ENCODE measurements at places on chromosomes 2 and 18. TPM values are rescaled to one million over a fixed set of nuclear protein-coding genes. Genes with fewer than 3 reads are reported as not detected.

DNA sequence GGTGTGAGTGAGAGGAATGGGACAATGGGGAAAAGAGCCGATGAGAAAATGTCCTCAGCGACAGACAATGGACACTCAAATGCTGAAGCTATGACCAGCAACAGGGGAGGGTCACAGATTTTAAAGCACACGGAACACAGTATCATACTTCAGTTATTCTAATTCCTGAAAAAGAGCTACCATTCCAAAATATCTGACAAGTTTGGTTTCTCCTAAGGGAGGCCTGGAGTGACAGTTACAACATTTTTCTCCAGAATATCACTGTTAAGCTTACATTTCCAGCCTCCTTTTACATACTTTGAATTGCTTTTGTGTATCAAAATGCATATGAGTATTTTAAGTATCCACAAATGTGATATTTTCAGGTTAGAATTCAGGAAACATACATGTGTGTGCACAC lies 321.6 kb upstream of the THUMPD2 start:
- DNase-seq = no peak

DNA sequence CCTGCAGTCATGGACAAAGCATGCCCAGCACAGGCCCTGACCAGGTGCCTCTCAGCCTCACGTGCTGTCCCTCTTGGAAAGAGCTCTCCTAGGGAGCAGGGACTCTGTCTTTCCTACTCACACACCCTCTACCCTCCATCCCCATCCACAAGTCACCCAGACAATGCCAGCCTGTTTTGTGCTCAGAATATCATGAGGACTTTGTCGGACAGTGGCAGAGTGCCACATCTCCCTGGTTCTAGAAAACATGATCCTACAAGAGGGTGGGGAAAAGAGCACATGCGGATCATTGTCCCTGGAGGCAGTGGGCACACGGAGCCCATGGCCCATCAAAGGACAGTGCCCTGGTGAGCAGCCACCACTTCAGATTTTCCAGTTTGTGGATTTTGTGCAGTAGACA lies 3.7 kb upstream of the MAL start:
- no peak for DNase-seq

- DNase-seq = no peak
Measured at GRCh38 chr18:45806226-45806625, 19.2 kb upstream of the SIGLEC15 start.

- no peak for DNase-seq
Measured at GRCh38 chr2:83022631-83023210, 1436.4 kb downstream of the SUCLG1 start.

DNA sequence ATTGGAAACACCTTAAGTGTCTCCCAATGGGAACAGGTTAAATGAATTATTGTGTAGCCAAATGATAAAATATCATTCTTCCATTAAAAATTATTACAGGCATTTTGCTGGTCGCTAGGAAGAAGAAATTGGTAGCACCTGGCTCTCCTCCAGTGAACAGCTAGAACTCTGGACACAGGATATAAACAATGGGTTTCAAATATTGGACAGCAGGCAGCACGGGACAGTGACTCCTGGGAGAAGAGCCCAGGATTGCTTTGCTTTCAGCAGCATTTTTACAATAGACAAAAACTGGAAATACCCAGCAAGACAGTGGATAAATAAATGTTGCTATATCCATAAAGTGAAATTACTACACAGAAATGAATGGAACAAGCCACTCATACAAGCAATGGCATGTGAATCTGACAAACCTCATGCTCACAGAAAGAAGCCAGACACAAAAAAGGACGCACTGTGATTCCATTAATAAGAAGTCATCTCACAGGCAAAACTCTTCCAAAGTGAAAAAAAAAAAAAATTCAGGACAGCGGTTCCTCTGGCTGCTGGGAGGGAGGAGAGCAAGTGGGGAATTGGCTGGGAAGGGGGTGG lies 50.5 kb downstream of the LAMA1 start:
- DNase-seq = no peak

- no peak for DNase-seq
Measured at GRCh38 chr18:58390399-58390798, 238.5 kb downstream of the ALPK2 start.

- DNase-seq = no peak
Measured at GRCh38 chr18:7618891-7619442, 51.9 kb downstream of the PTPRM start.

Gene APLF
- 11.6 TPM for total RNA-seq

Gene ARHGEF33
- 2.1 TPM for total RNA-seq

- no peak for DNase-seq
Measured at GRCh38 chr2:69615078-69615625, 28.4 kb downstream of the AAK1 start.

Gene SLC8A1
- 12.8 TPM for total RNA-seq

DNA sequence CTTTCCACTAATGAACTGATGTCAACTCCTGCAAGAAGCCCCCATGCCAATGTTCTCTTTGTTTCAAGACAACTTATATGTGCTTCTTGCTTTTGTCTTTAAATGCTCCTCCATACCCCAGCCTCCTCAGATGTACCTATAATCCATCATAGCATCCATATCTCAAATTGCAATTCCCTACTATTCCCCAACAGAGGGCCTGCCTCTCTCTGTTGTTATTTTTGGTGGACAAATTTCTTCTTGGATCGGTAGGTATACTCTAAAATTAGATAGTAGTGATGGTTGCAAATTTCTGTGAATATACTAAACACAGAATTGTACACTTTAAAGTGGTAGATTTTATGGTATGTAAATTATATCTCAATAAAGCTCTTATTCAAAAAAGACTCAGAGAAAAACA lies 820.1 kb downstream of the METTL4 start:
- DNase-seq = no peak

Gene NDUFB3
- total RNA-seq = 50.6 TPM

Gene RAB6C
- total RNA-seq = 0.20 TPM

DNA sequence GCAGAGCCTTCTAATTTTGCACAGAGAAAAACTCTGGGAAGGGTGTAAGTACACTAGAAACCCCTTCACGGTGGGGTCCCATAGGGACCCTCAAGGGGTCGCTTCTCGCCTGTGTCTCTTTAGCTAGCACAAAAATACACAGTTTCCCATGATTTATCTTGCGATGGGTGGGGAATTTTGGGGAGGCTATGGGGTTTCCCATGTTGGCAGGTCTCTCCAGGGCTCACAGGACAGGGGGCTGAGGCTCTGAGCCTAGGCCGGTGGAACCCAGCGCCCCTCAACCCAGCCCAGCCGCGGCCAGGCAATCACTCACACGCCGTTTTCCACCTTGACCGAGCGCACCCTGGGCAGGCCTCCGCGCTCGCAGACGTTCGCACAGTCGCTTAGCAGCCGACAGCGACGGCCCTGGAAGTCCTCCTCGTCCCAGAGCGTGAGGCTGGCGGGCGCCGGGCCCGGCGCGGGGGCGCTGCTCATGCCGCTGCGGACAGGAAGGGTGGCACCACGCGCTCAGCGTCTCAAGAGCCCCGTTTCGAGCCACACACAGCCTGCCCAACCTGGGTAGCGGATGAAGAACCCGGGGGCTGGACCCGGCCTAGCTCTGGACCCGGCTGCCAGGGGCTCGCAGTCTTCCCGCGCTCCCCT lies 398 bp downstream of the CRYBA2 start:
- no peak for DNase-seq

Gene FRZB
- total RNA-seq = 2.8 TPM

DNA sequence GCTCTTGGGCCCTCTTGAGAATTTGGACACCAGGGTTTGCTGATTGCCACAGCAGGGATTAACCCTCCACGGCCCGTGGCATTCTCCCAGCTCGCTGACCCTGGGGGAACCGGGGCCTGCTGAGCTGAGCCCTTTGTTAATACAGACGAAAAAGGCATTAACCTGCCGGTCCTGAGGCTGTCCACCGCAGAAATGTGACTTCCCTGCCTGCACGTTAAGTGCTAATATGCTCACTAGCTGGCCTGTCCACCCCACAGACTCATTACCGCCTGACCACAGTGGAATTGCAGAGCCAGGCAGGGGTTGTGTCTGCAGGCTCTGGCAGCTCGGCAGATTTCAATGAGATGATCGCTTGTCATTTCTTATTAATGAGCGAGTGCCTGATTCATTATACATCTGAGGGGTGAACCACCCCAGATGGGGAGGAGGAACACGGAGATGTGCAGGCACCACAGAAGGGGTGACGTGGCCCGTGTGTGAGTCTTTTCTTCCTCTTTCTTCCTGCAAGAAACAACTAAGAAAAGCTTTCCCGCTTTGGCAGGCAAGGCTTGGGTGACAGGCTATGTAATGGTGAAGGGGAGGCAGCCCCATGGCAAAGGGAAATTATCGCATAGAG lies 126.0 kb downstream of the GLI2 start:
- DNase-seq = peak; percentile 30

DNA sequence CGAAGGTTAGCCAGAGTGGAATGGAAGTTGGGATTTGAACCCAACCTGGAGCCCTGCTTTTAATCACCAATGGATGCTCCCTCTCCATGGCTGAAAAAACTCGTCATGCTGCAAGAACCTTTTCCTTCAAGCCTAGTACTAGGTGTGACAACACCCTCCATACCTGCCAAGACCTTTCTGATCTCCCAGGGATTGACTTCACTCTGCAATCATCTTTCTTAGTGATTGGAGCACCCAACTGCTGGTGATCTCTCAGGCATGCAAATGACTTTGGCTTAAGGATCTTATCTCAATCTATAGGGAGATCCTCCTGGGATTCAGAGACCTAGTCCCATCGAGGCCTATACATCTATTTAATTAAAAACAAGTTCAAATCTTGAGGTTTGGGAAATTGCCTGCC lies 23.5 kb upstream of the ITGB6 start:
- no peak for DNase-seq

Gene OTOS
- total RNA-seq = not detected

DNA sequence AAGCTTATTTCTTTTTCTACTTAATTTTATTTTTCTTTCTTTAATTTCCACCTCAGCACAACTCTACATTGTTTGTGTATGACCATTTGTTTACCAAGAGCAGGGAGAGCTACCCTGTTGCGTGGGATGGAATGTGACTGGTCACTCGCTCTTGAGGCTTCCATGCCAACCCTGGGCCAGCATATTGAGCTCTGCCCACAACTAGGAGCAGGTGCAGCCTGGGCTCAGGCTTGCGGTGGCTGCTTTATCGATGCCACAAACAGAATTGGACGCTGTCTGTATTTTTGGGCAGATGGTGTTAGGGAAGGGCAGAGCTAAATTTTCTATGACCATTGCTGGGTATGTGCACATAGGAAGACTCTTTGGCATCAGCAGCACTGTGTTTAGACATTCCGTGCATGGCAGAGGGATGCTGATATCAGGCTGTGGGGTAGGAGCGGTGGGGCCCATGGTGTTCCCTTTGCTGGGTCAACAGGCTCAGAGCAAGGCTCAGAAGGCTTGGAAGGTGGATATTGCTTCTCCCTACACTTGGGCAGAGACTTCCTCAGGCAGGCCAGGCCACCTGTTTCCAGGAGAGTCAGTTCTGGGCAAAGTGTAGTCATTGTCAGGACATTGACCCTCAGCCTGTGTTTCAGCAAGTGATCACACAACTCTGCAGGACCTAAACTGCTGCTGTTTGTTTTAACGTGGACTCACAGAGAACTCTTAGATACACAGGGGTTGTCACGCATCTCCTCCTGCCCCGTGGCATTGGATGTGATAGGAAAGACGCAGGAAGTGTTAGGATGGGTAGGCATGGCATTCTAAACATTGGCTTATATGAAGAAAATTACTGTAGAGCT lies 40.2 kb downstream of the TMEM182 start:
- DNase-seq = no peak

Gene HSBP1L1
- 7.6 TPM for total RNA-seq

Gene NPHP1
- 7.4 TPM for total RNA-seq

Gene LYPD6B
- total RNA-seq = not detected

DNA sequence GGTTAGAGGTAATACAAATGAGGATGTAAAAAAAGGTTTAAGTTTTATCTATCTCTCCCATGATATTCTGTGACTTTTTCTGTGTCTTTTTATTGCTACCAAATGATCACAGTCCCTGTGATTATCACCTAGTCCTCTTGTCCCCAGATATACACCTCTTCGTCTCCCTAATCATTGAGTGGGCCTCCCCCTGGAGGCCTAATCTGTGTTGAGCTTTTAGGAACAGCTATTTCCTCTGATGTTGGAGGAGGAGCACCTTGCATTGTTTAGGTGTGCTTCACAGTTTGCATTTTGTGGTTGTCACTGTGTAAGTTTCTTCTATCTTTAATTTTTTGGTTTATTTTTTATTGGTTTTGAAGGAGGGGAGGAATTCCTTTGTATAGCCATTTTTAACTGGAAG lies 33.3 kb downstream of the CCDC85A start:
- DNase-seq = no peak

Gene TRIM43
- total RNA-seq = not detected

Gene AQP4
- total RNA-seq = 9.1 TPM

GRCh38 chr2:216388046-216388884 lies 16.0 kb upstream of the MARCHF4 start:
- no peak for DNase-seq

DNA sequence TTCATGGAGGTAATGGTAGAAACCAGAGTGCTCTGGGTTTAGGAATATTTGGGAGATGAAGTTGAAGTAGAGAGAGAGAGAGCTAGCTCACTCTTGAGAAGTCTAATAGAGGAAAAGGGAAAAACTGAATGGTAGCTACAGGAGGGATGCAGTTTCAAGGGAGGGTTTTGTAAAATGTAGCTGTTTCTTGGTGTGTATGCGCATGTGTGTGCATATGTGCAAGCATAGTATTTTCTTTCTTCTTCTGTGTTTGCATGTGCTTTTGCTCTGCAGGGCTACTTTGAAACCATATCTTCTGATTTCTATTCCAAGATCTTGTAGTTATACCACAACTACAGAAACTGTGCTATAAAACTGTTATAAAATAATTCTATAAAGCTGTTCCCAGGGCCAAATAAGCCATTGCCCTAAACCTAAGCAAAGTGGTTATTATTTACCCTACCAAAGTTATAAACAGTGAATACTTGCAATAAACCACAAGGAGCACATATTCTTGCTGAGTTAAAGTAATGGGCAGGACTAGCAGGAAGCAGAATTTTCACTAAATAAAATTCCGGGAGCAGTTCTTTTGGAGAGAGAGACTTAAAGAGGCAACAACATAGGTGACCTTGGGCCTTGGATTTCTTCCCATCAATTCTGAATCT lies 145.3 kb upstream of the ZNF521 start:
- DNase-seq = no peak

Gene SCYGR4
- not detected for total RNA-seq

DNA sequence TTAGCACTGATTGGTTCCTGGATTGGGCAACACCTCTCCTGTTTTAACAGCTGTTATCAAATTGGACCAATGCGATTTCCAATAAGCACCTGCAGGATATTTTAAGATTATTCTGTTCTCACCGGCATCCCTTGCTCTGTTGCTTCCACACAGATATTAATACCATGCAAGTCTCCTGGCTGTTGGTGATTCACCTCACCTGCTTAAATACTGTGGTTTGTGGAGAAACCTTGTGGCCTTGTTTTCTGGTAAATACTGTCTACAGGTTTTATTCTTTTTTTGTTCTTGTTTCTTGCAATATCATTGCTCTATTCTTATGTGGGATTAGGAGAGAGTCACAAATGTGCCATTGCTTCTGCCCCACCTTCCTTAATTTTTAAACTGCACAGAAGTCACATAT lies 448.1 kb upstream of the NXPH2 start:
- no peak for DNase-seq

DNA sequence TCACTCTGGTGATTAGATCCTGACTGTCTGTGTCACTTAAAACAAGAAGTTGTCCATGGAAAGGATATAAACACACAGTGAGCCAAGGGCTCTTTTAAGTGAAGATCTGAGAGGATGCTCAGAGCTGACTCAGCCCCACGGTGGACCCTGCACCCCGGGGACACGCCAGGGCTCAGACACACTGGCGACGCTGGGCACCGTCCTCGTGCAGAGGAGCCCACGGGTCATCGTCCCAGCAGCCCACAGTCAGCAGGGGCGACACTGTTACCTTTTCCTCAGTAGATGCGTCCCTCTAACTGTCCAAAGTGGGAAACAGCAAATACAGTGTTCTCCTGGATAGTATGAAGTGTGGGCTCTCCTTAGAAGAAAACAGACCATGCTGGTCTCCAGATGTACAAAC lies 225.6 kb downstream of the HDAC4 start:
- DNase-seq = no peak

All from ovary (tissue), 10 donors.